LoVo (cell line): ENCODE measurements at places on chromosomes 16 and 17.

- DNase-seq, result no peak
These were observed 84.6 kb upstream of the PMFBP1 start for GRCh38 chr16:72256398-72257066.

- no peak for DNase-seq
These were observed 3.1 kb upstream of the BAIAP2 start for GRCh38 chr17:81031566-81032550.

DNA sequence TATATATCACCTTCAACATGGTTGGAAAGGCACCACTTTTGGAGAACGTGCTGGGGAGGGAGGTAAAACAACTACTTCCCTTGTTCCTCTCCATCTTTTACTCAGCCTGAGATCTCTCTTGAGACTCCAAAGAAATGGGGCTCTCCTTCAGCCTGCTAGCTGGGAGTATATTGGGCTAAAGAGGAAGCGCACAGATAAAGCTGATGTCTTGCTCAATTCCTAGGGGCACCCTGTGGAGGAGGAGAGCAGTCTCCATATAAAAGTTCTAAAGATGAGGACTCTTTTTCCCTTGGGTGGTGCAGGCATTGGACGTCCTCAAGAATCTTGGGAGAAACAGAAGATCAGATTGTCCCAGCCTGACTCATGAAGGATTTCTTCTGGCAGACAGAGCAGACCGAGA, 4.6 kb upstream of the ETV4 start:
- no peak for DNase-seq

GRCh38 chr16:26951950-26952349, 114.8 kb upstream of the C16orf82 start:
- DNase-seq, result no peak

DNA sequence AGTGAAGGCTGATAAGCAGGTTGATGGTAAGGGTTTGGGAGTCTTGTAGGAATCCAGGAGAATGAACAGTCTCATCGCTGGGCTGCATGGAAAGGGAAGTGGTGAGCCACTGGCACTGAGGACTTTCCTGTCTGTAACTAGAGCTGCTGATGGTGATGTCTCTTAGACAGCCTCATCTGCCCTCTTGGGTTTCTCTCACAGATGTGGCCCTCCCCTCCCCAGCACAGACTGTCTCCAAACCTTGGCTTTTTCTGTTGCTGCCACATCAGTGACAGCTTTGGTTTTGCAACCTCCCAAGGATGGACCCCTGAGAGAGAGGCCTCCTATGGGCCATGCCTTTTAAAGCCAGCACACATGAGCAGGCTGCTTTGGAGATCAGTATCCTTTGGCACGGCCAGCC, 16.9 kb downstream of the PLCG2 start:
- DNase-seq, result no peak

- DNase-seq, result no peak
These were observed 96.9 kb downstream of the ZNF778 start for GRCh38 chr16:89314357-89314756.

GRCh38 chr17:32525122-32525521, 38.3 kb downstream of the CDK5R1 start:
- DNase-seq, result no peak

- DNase-seq, result no peak
These were observed at the start of gene P2RX1 for GRCh38 chr17:3915995-3916696. Gene P2RX1, minus strand, starts transcription at chr17:3916465. Its CDS starts 240 bp downstream, at chr17:3916225.

- no peak for DNase-seq
These were observed 182.3 kb downstream of the TMEM132E start for GRCh38 chr17:34761646-34762045.

- no peak for DNase-seq
These were observed 40.1 kb upstream of the ZFP90 start for GRCh38 chr16:68499006-68499405.

DNA sequence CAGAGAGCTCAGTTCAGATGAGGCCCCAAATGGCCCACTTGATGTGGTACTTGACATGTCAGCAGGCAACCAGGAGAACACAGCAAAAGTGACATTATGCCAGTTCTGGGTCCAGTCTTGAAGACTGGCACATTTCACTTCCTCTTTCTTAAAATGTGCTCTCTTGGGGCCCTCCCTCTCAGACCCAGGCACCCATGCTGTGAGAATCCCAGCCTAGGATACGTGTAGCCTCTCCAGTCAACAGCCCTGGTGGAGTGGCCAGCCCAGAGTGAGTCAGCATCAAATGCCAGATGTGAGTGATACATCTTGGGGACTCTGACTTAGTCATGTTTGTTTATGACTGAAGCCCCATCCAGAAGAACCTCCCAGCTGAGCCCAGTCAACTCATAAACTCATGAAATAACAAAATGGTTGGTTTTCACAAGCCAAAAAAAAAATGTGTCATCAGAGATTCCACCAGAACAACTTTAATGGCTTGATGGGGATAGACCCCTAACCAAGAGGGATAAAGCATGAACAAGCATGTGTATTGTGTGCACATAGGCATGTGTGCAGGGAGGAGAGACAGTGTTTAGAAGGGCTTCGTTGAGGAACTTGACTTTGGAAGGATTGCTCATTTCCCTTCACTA, 82.5 kb upstream of the TNRC6C start:
- DNase-seq, result peak; percentile 80

DNA sequence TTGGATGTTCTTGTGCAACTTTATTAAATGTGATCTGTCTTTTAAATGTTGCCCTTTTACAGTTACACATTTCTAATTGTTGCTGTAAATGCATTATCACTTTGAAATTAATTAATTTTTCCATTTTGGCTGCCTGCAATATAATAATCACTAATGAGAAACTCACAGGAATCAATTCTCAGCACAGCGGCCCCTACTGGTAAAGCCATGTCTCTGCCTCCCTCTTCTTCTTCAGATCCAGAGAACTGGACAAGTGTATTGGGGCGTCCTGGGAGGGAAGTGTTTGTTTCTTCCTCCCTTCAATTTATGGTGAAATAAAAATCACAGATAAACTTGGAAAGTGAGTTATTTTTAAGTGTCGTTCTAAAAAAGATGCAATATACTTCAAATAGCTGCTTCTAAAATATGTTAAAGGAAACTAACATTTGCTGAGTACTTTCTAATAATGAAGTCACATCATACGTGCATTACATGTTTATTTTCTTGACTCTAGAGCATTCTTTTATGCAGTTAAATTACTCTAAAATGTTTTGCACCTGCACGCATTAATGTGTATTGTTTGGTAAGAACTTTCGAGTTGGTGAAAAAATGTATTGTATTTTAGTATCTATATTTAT, 338.0 kb downstream of the WWOX start:
- DNase-seq, result peak; percentile 0

- no peak for DNase-seq
These were observed 19.0 kb upstream of the OSGIN1 start for GRCh38 chr16:83933885-83934683.

GRCh38 chr17:22703204-22703603, 1010.9 kb downstream of the KCNJ18 start:
- DNase-seq, result no peak

DNA sequence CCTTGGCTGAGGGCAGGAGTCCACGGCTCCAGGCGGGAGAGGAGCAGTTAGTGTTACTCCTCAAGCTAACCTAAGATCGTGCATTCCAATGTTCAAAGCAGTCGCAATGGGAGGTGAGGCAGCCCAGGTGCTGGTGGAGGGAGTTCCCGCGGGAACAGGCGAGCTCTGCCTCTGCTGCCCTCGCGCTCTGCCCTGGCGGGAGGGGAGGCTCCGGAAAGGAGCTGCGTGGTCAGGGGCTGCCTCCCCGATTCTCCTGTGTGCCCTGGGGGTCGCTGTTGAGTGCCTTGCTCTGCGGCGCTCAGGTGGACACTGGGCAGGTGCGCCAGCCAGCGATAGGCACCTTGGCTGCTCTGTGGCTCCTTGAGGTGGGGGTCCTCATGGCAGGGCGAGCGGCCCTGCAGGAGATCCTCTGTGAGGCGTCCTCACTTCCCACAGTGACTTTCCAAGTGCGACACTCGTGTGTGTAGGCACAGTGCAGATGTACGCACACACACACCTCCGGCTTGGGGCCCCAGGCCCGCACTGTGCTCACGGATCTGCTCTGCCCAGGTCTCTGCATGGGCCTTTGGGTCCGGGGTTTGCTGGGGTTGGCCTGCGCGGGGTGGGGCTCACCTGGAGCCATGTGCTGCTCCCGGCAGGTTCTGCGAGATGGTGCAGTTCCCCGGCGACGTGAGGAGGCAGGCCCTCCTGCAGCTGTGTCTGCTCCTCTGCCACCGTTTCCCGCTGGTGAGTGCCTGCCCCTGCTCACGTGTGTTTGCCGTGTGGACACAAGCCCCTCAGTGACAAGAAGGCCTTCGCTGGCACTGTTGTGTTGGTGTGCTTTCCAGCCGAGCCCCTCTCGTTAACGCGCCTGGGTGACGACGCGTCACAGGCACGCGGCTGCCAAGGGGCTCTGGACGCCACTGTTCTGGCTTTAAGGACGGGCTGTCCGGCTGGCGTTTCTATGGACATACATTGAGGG, 97.9 kb upstream of the ZNF750 start:
- DNase-seq, result no peak

DNA sequence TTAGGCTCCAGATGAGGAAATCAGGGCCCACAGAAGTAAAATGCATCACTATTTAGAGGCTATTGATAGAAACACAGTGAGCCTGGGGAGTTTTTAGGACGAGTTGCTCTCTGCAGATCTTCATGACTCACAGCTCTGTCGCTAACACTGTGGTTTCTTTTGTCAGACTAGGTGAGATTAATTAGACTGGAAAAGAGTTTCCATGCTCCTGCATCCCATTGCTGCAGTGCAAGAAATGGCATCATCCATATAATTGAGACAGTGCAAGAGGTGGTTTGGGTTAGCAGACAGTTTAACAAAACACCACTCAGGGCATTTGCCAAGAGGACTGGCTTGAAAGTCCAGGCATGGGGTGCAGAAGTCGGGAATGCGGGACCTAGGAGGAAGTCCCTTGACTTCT, 198.8 kb upstream of the CACNG5 start:
- DNase-seq, result no peak

DNA sequence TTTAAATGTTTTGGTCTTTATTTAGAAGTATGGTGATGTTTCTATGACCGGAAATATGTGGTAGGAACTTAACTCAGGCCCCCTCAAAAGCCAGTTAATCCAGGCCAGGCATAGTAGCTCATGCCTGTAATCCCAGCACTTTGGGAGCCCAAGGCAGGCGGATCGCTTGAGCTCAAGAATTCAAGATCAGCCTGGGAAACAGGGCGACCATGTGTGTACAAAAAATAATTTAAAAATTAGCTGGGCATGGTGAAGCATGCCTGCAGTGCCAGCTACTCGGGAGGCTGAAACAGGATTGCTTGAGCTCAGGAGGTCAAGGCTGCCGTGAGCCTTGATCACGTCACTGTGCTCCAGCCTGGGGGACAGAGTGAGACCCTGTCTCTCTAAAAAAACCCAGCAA, 10.3 kb downstream of the RSL1D1 start:
- DNase-seq, result no peak

DNA sequence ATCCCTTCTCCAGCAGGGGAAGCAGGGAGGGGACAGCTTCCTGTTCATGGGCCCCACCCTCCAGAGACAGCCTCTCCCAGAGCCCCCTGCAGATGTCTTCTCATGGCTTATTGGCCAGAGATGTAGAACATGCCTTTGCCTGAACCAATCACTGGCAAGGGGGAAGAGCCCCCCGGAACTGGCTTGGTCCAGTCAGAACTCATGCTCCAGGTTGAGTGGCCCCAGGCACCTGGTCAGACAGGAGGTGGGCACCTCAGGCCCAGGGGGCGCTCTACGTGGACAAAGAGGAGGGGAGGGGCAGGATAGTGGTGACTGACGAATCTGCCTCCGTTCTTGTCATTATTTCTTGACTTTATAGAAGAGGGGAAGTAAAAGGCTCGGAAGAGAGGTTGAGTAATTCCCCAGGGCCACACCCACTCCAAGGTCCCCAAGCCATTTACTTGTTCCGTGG, 23.6 kb downstream of the RAB11FIP4 start:
- peak; percentile 6 for DNase-seq

GRCh38 chr16:88610909-88611812, 27.2 kb upstream of the IL17C start:
- DNase-seq, result no peak

GRCh38 chr17:49076573-49077384, 55.8 kb upstream of the B4GALNT2 start:
- no peak for DNase-seq

- DNase-seq, result no peak
These were observed 37.9 kb downstream of the NUP88 start for GRCh38 chr17:5381542-5381941.

DNA sequence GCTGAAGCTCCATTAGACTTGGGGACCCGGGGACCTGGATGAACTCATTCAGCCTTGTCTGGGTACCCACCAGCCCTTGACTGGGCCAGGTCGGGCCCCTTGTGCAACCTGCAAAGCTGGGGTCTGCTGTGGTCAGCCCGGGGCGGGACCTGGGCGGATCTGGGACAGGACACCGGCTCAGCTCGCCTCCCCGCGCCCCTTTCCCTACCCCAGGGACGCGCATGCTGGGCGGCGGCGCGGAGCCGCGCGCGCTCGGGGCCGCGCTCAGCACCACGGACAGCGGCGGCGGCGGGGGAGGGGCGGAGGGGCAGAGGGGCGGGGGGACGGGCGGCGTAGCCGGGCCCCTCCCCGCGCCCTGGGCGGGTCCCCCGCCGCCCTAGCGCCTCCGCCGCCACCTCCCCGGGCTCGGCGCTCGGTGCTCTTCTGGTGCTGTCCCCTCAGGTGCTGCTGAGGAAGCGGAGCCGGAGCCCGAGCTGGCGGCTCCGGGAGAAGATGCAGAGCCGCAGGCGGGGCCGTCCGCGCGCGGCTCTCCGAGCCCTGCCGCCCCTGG, 7.4 kb downstream of the ACD start:
- peak; percentile 58 for DNase-seq

DNA sequence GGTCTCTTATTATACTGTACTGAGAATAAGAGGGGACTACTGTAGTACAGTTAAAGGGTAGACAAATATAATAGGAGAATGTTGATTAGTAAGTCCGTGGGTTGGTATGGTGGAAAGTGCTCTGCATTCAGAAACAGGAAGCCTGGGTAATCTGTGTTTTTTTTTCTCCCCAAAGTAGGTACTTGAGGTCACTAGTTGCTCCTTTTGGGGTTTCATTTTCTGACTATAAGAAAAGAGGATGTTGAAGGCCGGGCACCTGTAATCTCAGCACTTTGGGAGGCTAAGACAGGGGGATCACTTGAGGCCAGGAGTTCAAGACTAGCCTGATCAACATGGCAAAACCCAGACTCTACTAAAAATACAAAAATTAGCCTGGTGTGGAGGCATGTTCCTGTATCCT, 42.0 kb upstream of the MMD start:
- DNase-seq, result no peak

- DNase-seq, result no peak
These were observed 6.7 kb upstream of the BCAR1 start for GRCh38 chr16:75257886-75258806.
